ENCODE measurements at places on chromosomes 2 and 18.

- no peak for DNase-seq
Measured at GRCh38 chr2:152920846-152921245, 202.4 kb downstream of the ARL6IP6 start.

DNA sequence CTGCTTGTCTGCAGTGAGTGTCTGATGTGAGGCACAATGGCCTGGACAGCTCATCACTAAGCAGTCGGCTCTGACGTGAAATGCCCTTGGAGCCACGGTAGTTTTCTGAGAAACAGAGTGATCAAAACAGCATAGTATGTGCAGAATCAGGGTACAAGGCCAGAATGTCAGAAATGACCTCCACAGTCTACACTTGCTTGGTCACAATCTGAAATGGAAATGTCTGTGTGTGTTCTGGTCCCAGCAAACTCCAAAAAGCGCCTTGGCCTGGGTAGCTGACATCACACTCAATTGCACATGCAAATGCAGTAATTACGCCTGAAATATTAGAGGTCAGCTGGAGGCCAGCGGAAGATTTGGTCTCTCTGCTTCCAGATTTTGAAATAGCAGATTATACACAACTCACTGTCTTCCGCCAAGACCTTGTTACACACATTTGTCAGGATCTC is 95.4 kb downstream of the CTAGE1 start:
- DNase-seq, result no peak

GRCh38 chr2:111208639-111209038 is 87.9 kb downstream of the BCL2L11 start:
- DNase-seq, result no peak

DNA sequence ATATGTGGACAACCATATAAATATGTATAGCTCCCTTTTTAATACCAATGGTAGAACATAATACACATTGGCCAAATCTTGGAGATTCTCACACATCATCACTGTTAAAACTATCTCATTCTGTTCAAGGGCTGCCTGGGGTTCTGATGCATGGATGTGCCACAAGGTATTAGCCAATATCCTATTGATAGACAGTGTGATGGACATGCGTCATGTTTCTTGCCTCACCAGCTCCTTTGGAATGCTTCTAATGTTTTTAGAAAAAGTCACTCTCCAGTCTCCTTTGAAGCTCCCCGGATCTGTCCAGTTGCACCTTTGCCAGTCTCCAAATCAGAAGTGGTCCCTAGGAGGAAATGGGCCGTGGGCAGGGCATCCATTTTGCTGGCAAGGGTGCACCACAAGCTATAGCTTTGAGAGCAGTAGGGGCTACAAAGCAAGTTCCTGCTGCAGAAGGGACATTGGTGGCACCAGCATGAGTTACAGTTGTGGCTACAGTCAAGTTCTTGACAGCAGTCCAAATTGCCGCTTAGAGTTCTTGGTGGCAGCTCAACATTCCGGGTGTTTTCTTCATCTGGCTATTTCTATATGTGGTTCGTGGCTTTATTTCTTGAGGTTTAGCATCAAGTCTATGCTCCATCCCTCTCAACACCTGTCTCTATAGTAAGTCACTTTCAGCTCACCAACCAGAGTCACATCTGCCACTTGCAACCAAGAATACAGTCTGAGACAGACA is 25.1 kb upstream of the ATRAID start:
- DNase-seq, result no peak

DNA sequence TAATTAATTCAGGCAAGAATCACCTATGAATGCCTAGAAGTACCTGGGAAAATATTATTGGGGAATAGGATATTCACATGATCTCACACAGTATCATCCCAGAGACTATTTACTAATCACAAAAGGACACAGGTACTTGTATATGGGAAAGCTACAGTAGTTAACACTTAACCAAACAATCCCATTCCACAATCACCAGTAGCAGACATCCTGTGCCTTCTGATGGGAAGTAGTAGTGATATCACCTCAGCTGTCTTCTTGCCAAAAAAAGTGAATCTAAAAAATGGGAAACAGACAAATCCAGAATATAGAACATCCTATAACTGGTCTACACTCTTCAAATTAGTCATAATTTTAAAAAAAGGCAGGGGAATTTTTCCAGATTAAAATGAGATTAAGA is 75.6 kb upstream of the CCDC150 start:
- DNase-seq, result no peak

GRCh38 chr2:239004274-239005015 is 156.6 kb downstream of the TWIST2 start:
- no peak for DNase-seq

- DNase-seq, result peak; percentile 62
Measured at GRCh38 chr2:63189026-63189425, 138.4 kb downstream of the OTX1 start.
